CD4-positive, alpha-beta T cell treated with Interleukin-21 for 1 hour (primary cell): ENCODE measurements at places on chromosomes 1 and 21.

DNA sequence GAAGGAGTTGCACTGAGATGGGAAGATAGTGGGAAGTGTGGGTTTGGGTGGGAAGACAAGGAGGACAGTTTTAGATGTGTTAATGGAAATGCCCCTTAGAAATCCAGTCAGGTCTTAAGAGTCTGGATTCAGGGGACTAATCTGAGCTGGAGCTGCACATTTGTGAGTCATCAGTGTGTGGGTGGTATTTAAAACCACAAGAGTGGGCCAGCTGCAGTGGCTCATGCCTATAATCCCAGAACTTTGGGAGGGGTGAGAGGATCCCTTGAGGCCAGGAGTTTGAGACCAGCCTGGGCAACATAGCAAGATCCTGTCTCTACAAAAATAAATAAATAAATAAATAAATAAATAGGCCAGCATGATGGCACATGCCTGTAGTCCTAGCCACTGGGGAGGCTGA lies 40.9 kb upstream of the SLC6A9 start:
- no peak for DNase-seq

GRCh38 chr1:233294913-233295236 lies 650 bp downstream of the PCNX2 start:
- DNase-seq = peak; percentile 40

- no peak for DNase-seq
Observed at GRCh38 chr1:152372672-152373071, 12.9 kb upstream of the FLG2 start.

DNA sequence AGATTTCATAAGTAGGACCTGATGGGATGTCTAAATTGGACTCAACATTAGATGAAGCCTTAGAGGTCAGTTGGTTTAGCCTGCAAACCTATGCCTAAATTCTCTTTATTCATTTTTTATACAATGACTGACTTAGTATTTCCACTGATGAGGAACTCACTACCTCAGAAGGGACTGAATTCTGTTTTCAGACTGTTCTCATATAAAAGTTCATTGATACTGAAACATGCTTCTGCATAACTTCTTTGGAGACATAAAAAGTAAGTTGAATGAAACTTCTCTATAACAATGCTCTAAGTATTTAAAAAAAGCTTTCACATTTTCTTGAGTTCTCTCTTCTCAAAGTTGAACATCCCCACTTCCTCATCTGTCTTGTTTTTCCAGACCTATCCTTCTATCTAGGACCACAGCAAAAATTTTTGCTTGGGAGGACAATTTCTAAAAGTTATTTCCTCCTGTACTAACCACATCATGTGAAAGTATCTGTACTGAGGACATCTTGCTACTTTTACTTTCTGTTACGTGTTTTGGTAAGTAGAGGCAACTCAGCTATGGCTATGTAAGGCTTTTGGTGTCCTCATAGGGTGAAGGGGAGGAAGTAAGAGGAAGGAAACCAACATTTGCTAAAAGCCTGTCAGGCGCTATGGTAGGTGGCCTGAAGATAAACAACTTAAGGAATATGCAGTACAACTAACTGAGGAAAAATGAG lies 64.1 kb downstream of the USP24 start:
- DNase-seq = peak; percentile 58

DNA sequence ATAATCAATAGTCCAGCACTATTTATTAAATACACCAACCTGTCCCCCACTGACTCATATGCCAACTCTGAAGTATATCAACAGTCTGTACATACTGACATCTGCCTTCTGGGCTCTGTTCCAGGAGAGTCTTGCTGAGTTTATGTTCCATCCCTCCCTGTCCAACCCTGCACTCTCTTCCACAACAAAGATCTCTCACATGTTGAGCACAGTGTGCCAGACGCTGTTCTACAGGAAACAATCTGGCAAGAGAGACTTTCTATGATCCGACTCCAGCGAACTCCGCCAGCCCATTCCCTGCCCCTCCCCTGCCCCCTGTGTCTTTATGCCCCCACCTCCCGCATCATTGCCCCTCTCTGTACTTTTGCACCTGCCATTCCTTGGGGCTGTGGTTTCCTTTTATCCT lies 3.4 kb downstream of the LACTBL1 start:
- no peak for DNase-seq

DNA sequence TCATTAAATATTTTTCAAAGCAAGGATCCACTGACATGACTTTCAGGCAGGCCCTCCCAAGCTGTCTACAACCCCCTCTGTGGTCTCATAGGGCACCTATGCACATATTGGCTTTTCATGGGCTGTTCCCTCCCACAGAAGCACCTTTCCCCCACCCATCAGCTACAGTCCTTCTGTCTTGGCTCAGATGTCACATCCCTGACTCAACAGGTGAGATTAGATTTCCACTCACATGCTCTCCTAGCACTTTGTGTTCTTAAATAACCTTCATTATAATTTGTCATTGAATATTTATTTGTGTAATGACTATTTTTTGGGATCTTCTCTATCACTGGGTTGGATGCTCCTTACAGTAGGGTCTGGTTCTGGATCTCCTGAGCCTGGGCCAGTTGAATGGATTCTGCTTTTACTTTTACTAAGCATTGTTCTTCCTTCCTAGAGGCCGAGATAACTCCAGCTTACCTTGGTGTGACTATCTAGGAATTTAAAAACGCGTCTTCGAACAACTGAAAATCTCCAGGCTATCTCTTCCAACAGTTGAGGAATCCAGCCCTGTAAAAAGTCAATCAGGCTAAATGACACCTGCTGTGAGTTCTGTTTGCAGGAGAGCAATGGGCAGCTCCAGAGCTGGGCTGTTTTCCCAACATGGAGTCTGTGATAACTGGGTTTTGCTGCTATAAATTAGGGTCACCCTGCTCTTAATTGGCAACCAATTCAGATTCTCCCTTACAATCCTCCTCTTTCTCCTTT lies 16.2 kb downstream of the ROR1 start:
- no peak for DNase-seq

DNA sequence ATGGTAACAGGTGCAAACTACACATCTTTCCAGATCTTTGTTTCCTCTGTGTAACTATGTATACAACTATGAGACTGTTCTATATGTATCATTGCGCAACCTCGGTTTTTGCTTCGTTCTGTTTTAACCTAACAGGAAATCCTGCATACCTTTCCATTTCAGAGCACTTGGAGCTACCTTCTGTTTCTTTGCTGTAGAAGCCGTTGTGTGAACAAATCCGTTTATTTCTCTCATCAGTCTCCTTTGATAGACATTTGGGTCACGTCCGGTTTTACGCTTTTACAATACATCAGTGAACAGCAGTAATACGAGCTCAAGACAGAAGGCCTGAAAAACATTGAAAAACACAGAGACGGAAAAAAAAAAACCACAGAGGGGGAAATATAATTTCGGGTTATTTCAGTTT lies 10.5 kb downstream of the ATP5IF1 start:
- peak; percentile 86 for DNase-seq

DNA sequence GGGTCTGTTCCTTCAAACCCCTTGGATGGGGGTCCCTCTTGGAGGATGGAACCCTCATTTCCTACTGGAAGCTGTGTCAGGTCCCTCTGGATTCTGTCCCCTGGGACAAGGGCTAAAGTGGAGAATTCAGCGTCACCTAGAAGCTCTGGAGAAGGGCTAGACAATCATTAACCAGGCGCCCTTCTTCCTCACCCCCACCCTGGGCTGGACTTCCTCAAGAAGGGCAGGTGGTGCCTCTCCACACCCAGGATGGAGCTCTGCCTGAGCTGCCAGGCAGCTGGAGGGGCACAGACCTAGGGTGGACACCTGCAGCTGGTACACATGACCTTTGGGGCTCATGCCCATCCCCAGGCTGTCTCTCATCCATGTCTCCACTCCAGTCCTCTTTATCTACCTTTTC lies 3.6 kb downstream of the CELF3 start:
- no peak for DNase-seq

DNA sequence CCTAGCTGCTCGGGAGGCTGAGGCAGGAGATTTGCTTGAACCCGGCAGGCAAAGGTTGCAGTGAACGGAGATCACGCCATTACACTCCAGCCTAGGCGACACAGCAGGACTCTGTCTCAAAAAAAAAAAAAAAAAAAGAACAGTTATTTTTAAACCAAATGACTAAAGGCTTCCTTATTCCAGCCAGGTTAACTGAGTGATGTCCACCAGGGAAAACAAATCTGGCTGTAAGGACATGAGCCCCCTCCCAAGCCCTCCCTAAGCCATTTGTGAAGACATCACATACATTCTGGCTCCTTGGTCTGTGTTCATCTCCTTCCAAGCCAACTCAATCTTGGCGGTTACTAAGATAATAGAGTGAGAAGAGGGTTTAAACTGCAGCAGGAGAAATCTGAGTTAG lies 8.2 kb downstream of the TMCC2 start:
- DNase-seq = no peak

DNA sequence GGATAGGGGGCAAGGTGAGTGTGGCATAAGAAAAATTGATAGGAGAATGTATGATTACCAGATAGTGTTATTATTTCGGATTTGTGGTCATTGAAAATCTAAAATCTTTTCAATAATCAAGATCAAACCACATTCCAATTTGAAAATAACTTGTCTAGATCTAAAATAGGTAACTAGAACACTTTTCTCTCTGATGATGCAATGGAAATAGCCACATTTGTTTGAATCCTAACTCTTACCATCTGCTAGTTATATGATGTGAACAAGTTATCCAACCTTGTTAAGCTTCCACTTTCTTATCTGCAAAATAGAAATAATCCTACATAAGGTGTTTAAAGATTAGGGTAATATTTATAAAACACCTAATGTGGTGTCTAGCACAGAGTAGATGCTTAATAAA lies 3.8 kb downstream of the BTF3L4 start:
- DNase-seq = no peak

- no peak for DNase-seq
Observed at GRCh38 chr1:62185677-62186076, 9.0 kb upstream of the L1TD1 start.

DNA sequence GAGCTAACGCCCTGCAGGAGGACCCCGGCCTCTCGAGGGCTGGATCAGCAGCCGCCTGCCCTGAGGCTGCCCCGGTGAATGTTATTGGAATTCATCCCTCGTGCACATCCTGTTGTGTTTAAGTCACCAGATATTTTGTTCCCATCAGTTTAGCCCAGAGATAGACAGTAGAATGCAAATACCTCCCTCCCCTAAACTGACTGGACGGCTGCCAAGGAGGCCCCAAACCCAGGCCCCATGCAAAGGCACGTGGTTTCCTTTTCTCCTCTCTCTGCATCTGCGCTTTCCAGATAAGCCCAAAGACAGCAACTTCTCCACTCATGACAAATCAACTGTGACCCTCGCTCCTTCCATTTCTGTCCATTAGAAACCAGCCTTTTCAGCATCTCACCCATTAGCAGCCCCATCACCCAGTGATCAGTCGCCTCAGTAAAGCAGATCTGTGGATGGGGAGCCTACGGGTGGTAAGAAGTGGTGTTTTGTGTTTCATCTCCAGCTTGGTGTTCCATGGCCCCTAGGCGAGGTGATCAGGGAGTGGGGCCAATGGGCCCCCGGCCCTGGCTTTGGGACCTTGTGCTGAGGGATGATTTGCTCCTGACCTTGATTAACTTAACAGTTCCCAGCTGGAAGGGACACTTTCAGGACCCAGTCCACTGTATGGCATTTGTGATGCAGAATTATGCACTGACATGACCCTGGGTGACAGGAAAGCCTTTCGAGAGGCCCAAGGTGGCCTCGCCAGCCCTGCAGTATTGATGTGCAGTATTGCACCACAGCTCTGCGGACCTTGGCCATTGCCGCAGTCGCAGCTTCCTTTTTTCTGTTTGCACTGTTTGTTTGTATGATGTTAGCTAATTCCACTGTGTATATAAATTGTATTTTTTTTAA lies 5.2 kb downstream of the NPPA start:
- no peak for DNase-seq

- no peak for DNase-seq
Observed at GRCh38 chr1:16252912-16253311, 15.9 kb upstream of the CPLANE2 start.

- no peak for DNase-seq
Observed at GRCh38 chr1:236864996-236865817, 70.1 kb downstream of the MTR start.

DNA sequence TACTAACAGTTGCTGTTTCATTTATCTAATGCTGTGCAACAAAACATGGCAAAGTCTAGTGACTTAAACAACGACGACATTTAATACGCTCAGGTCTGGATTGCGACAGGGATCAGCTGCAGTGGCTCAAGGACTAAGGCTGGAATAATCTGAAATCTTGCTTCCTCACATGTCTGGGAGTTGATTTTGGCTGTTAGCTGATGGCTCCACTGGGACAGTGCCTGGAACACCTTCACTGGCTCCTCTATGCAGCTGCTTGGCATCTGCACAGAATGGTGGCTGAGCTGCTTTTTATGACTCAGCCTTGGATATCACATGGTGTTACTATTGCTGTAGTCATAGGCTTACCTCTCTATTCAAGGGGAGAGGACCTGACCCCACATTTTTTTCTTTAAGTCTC lies 24.0 kb upstream of the BTG3 start:
- no peak for DNase-seq

DNA sequence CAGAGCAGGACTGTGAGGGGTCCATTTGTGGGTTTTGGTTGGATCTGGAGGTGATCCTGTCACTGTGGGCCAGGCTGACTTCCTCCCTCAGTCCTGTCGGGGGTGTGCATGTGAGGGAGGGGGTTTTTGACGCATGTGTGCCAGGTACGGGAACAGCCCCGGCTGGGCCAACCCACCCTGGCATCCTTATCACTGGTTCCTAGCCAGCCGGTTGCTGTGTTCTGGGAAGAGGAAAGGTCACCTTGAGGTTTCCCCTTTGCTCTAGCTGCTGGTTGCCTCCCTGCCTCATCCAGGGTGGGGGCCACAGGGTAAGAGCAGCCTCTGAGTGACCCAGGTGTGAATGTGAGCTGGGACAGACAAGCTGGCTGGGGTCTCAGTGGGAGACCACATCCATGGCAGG lies 2.5 kb downstream of the SLC26A9 start:
- no peak for DNase-seq

- no peak for DNase-seq
Observed at GRCh38 chr21:46294647-46295176, 8.6 kb downstream of the YBEY start.

- DNase-seq = peak; percentile 69
Observed at GRCh38 chr1:32963746-32964460, 706 bp downstream of the RNF19B start.

- DNase-seq = no peak
Observed at GRCh38 chr1:77350012-77350770, 68.4 kb downstream of the AK5 start.

GRCh38 chr21:29130270-29130969 lies at the start of gene MAP3K7CL:
Gene MAP3K7CL (plus strand): TSS chr21:29130644. CDS start chr21:29133345, 2,701 bp downstream.
- DNase-seq = no peak

- DNase-seq = no peak
Observed at GRCh38 chr1:3652548-3653285, 401 bp downstream of the TP73 start.
